ENCODE measurements at places on chromosomes 4 and X.

DNA sequence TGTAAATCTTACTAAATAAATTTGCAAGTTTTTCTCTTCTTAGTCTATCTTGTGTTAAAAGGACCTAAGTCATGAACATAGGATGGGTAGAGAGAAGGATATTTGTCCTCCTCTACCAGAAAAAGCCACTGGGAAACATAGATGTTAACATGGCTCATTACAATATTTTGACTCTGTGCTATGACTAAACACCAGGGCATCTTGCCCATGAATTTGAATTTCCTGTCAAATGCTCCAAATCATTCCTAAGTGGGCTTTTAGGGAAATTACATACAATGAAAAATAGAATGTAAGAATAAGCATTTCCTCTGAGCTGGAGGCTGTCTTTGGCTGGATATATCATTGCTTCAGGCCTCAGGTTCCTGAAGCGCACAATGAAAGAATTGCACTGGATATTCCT lies 39.1 kb downstream of the ANOS1 start:
- no peak for DNase-seq

- peak; percentile 98 for DNase-seq
Measured at GRCh38 chrX:318739-319578, at the start of gene GTPBP6. Gene GTPBP6 (minus strand): TSS chrX:318796. CDS start chrX:318787, 9 bp downstream.

DNA sequence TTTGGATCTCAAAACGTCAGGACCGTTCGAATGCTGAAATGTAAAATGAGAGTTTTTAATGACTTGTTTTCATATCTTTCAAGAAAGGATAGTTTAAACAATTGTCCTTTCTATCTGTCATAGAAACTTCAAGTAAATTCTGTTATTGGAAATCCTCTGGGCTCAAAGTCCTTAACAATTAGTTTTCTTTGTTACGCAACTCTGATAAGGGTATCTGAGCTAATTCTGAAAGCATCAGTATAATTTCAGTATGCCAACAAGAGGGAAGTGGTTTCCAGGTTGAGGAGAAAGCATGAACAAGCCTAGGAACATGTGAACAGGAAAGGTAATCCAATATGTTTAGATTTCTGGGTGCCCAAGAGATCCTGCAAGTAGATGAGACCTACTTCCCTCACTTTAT lies 22.0 kb downstream of the ADH7 start:
- DNase-seq, result no peak

DNA sequence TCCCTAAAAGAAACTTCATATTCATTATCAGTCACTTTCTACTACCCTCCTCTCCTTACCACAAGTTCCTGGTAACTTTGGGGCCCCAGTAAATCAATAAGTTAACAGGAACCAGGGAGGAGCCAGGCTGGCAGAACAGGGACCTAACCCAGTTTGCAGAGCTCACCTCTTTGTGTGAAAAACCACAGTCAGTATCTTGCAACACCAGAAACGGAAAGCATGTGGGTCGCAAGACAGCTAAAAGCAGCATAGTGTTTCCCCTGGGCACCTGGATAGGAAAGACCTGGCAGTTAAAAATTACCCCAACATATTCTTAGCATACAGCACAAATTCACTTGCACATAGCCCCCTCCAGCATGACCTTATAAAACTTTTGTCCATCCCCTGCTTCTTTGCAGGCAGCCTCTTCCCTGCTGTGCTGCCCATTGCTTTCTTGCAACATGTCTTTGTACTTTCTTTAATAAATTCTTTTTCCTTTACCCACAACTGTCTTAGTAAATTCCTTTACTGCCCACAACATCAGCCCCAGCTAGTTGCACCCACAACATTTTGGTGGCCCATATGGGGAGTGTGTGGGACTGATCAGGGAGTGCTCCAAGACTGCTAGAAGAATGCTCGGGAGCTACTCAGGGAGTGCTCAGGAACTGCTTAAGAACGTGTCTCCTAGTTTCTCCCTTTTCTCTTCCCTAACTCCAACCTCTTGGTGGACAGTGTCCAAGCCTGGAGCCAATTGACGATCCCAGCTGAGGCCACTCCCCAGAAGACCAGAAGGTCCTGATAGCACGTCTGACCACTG lies 83.4 kb downstream of the MSN start:
- DNase-seq, result no peak

DNA sequence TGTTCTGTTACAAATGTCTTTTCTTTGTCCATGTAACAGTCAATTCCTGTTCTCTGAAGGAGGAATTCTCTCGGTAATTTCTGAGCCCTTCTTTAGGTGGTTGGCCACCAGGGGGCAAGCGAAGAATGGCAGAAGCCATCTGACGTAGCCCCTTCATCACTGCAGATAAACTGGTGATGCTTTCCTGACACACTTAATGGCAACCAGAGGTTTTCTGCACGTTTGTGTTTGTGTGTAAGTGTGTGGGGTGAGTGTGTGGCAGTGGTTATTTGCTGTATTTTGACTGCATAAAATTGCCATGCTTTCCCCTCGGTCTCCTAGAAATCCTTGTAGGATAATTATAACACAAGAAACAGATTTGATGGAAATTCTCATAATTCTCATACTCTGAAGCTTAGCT lies 64.8 kb upstream of the STOX2 start:
- peak; percentile 43 for DNase-seq

DNA sequence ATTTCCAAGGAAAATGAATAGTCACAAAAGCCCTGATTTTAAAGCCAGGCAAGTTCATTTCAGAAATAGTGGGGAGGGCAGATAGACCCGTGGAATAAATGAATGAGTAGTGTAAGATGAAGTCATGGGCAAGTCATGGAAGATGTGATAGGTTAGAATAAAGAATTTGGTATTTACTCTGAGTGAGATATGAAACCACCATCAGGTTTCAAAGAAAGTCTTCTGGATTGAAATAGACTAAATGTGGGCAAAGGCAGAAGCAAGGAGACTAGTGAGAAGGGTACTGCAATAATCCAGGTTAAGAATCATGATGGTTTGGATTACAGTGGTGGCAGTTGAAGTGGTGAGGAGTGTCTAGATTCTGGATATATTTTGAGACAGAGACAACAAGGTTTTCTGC lies 218.5 kb upstream of the AFF2 start:
- no peak for DNase-seq

- no peak for DNase-seq
Measured at GRCh38 chr4:6538111-6538510, 36.9 kb upstream of the MAN2B2 start.

DNA sequence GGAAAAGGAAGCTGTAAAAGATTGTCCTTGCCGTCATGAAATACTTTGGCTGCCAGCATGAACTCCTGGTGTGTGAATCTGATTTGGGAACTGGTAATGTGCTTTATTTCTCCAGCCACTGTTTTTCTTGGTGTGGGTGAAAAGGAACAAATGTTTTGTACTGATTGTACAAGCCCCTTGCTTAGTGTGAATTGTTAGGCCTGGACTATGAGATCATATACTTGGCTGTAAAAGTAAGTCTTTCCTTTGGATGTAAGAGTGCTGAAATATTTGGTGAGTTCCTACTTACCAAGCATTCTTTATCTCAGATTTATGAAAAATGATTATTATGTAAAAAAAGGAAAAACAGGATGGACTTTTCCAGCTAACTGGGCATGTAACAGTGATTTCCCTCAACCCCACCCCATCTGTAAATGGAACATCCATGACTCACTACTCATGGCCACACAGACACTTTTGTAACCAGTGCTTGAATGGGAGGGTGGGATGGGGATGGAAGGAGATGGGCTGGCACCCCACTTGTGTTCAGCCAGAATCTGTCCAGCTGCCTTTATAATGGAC lies 6.3 kb downstream of the FNIP2 start:
- DNase-seq, result no peak

GRCh38 chr4:173365359-173365996 lies 5.3 kb upstream of the SAP30 start:
- DNase-seq, result no peak

DNA sequence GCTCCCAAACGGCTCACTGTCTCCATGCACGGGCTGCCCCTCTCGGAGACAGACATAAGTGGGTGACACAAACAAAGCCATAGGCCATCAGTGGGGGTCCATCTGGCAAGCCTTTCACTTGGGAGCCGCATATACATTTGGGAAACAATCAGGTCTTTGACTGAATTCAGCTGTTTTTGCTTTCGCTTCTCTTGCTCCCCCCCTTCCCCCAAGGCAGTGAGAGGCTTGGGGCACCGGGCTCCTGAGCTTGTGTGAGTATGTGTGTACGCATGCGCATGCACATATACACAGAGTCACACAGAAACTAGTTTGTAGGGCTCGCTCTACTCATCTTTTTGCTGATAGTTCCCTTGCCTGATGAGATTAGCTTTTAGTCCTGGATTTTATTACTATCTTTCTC lies 284.4 kb downstream of the AFF2 start:
- no peak for DNase-seq

- no peak for DNase-seq
Measured at GRCh38 chr4:98377559-98377958, 116.4 kb downstream of the RAP1GDS1 start.

- DNase-seq, result no peak
Measured at GRCh38 chrX:120262859-120263708, 12.5 kb downstream of the ZBTB33 start.

GRCh38 chr4:65050786-65051185 lies 619.5 kb downstream of the EPHA5 start:
- DNase-seq, result no peak

DNA sequence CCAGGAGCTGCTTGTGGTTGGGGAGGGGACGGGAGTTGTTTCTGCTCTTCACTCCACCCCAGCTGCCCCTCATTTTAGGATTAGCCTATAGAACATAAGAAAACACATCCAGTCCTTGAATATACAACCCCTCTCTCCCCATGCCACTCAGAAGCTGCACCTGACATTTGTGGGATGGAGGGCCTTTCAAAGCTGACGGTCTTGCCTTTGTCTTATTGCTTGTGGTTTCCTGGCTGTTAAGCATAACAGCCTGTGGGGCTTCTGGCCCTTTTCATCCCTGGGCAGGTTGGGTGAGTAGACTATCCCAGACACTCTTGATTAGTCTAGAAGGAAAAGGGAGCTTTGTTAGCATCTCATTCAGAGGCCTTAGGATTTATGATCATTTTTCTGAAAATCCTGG lies 407.6 kb upstream of the BOD1L1 start:
- no peak for DNase-seq

DNA sequence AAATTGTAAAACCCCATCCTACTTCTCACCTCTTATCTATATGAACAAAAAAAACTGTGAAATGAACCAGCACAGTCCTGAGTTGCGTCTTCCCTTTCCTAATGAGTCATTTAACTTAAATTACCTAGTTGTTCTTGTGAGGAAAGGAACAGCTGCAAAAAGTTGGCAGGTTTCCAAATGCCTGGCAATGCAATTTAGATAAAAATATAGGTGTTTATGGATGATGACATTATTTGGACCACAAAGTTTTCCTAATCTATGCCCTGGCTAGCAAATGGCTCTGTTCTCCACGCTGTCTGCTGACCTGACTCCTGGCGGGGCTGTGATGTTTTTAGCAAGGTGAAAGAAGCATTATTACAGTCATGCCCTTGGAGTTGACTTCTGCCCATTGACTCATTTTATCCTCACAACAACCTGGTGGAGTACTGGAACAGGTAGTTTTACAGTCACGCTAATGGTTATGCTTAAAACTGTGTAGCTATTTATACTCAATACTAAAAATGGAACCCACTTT lies 29.8 kb upstream of the RELL1 start:
- DNase-seq, result no peak

GRCh38 chrX:39161611-39162255 lies 360.5 kb downstream of the MID1IP1 start:
- no peak for DNase-seq

GRCh38 chrX:7362111-7362510 lies 214.2 kb upstream of the PUDP start:
- DNase-seq, result no peak

GRCh38 chr4:53788011-53788410 lies 196.7 kb upstream of the LNX1 start:
- DNase-seq, result no peak

DNA sequence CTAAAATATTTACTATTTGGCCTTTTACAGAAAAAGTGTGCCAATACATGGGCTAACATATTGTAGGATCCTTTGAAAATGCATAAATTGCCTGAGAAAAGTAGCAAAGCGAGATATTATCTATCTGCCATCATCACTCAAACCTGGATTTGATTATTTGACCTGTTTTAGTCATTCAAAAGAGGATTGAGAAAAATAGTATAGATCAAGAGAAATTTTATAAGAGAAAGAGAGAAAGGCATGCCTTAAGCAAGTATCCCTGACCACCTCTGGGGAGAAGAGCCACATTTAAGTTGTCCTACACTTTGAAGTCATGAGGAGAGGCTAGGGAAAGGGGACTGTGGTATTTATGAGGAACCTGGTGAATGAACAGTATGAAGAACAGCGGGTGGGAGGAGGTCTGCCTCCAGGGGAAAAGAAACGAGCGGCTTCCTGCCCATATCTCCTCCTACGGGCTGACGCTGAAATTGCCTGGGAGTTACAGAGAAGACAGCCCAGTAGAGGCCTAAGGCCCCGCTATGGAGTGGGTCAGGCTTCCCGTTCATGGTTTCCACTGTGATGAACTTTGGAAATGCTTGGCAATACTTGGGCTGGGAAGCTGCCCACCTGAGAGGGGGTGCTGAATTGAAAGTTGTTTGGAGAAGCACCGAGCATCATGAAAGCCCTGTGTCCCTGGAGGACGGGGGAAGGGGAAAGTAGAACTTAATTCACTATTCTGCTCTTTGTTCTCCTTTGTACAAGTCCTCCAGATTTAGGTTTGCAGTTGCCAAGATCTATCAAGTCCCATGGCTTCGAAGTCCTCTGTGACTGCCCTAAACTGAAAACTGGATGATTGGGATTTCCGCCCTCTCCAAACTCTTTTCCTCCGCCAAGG lies 106.9 kb upstream of the ACSL4 start:
- no peak for DNase-seq

GRCh38 chr4:166172619-166173018 lies 299.6 kb downstream of the TLL1 start:
- no peak for DNase-seq

GRCh38 chrX:132609362-132609848 lies 120.6 kb upstream of the MBNL3 start:
- no peak for DNase-seq

DNA sequence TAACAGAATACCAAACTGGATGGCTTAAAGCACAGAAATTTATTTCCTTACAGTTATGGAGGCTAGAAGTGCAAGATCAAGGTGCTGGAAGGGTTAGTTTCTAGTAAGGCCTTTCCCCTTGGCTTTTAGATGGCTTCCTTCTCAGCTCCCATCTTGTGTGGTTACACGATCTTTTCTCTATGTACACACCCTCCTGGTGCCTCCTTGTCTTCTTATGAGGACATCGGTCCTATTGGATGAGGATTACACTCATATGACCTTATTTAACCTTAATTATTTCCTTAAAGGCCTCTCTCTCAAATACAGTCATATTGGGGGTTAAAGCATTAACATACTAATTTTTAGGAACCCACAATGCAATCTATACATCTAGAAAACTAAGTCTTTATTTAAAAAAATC lies 787.9 kb upstream of the GALNTL6 start:
- DNase-seq, result no peak
